ENCODE measurements at places on chromosomes 16 and 17.

- peak; percentile 60 for DNase-seq
These were observed at the start of gene TMEM220 for GRCh38 chr17:10729334-10730193. TSS of gene TMEM220 (minus strand) at chr17:10730023. CDS start at chr17:10729851, 172 bp downstream.

GRCh38 chr17:34252444-34253138 is 2.5 kb upstream of the CCL2 start:
- no peak for DNase-seq

GRCh38 chr17:21089933-21090901 is 36.5 kb upstream of the DHRS7B start:
- DNase-seq, result no peak

- no peak for DNase-seq
These were observed 6.2 kb upstream of the ETV4 start for GRCh38 chr17:43552229-43552837.

DNA sequence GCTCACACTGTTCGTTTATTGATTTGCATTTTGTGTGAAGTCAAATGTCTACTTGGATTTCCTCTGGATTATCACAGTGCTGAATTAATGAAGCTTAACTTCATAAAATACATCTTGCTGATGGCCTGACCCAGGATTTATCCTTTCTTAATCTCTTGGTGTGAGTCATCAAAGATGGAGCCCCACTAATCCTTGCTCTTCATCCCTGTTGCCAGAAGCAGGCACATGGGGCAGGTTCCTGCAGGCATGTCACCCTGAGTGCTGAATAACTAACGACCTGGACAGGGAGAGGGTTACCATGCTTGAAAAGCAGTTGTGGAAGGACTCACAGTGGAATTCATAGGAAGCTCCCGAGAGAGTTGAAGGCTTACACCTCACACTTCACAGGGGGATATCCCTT is 56.0 kb upstream of the FA2H start:
- no peak for DNase-seq

- no peak for DNase-seq
These were observed 7.8 kb upstream of the SSTR2 start for GRCh38 chr17:73156887-73157520.

GRCh38 chr17:54749157-54749556 is 151.5 kb upstream of the TOM1L1 start:
- no peak for DNase-seq

- peak; percentile 99 for DNase-seq
These were observed 170.7 kb downstream of the CYB561 start for GRCh38 chr17:63275318-63275970.

DNA sequence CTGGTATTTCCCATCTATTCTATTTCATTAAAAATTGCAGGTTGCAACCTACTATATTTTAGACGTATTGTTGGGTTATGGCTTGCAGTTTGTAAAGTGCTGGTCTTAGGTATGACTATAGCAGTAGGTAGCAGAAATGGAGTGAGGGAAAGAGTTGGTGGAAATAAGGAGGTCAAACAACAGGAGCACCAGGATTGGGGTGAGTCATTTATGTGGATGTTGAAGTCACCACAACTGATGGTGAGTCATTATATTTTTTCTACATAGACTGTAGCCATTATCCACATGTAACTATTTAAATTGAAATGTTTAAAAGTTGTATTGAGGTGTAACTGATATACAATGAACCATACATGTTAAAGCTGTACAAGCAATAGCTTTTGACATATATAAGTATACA is 25.0 kb upstream of the HS3ST3A1 start:
- DNase-seq, result peak; percentile 80

DNA sequence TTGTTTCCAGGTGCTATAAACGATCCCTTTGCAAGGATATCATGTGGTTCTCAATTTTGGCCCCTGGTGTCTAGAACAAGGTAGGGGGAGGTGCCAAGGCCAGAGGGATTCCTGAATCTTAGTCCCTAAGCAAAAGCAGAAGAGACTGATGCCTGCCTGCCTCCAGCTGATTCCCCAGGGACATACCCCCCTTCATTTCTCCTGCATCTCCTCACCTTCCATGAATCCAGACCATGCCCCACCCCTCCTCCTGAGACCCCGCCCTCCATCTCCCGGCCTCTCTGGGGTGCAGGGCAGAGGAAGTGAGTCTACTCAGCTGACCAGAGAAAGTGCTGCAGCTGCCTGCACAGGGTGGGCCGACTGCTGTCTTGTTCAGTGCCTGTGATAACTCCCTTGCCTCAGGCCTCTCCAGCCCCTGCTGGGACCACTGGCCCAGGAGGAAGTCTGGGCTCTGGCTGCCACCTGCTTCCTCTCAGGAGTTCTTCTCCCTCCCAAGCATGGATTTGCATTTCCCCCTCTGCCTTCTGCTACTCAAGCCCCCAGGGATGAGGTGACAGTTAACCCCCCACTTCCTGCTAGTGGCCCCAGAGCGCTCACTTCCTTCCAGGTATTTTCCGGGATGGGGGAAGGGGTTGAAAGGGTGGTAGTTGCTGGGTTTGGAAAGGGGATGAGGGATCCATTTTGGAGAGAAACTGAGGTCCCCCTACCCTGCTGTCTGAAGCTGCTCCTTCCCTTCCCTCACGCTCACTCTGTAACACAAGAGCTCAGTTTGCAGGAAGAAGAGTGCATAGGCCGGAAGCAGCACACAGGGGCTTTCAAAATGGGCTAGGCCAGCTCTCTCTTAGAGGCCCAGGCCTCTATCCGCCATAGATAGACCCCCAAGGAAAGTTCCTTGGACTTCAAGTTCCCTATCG is 10.5 kb upstream of the TSPOAP1 start:
- no peak for DNase-seq

DNA sequence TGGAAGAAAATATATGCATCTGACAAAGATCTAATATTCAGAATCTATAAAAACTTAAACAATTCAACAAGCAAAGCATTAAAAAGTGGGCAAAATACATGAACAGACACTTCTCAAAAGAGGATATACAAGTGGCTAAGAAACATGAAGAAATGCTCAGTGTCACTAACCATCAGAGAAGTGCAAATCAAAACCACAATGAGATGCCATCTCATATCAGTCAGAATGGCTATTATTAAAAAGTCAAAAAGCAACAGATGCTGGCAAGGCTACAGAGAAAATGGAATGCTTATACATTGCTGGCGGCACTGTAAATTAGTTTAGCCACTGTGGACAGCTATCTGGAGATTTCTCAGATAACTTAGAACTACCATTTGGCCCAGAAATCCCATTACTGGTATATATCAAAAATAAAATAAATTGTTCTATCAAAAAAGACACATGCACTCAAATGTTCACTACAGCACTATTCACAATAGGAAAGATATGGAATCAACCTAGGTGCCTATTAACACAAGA is 179.5 kb downstream of the PCTP start:
- no peak for DNase-seq

GRCh38 chr16:88130681-88131080 is 179.4 kb downstream of the BANP start:
- no peak for DNase-seq

DNA sequence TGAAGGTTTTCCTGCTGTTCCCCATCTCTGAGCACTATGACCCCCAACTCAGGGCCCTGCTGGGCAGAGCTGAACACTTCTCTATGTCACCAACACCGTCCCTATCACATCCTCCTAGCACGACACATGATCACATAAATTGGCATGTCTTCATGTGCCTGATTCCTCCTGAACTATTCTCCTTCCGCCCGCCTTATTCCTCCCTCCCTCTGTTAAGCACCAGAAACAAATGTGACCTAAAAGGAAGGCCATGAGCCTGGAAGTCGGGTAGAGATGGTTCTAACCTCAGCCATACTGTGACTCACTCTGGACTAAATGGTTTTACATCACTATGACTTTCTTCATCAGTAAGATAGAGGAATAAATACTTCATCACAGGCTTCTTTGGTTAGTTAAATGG is 80.8 kb upstream of the DYNLRB2 start:
- no peak for DNase-seq

- no peak for DNase-seq
These were observed 55.0 kb upstream of the ATP2A3 start for GRCh38 chr17:4019275-4019674.

- peak; percentile 94 for DNase-seq
These were observed 14.0 kb downstream of the COPZ2 start for GRCh38 chr17:48023400-48024148.

DNA sequence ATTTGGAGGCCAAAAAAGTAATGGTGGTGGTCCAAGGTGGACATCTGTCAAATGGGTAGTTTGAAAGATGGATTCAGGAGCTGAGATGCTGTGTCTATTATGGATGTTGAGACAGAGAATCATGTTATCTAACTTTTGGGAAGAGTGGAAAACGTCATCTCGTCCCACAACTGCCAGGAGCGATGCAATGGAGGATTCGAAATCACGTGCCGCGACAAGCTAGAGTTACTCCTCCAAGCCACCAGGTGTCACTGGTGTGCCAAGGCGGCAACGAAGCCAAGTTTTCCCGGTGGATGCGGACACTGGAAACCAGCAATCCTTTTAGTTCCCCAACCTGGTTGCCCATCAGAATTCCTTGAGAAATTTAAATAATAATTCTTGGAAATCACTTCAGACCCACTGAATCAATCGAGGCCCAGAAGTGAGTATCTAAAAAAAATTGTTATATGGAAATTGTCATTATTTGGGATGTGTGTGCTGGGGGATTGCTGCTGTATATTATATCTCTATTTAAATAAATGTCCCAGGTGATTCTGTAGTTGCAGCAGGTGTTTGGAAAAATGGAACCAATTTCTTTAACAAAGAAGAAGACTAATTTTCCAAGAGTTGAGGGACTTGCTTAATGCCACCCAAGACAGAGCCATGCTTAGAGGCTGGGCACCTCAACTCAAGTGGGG is 206.1 kb downstream of the HAPSTR1 start:
- peak; percentile 14 for DNase-seq

- no peak for DNase-seq
These were observed 58.8 kb downstream of the USP10 start for GRCh38 chr16:84758627-84759026.

DNA sequence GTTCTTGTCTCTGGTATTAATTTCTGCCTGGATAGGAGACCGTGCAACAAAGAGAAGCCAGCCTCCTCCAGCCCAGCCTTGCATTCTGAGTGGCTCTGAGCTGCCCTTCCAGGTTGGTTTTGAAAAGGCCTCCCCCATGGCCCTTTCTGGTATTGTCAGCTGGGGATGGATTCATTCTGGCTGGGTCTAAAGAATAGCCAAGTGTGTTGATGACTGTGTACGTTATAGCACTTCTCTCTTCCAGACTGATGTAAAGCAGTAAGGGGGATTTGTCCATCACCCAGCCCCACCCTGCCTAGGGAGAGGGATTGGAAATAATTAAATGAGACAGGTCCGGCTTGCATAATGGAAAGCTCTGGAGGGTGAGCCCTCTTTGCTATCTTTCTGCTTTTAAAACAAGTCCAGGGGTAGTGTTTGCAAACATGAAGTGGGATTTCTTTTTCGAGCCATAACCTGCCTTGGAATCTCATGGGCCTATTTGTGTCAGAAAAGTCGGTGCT is 146.4 kb downstream of the MSI2 start:
- no peak for DNase-seq

- DNase-seq, result no peak
These were observed 6.2 kb downstream of the RARA start for GRCh38 chr17:40315206-40315605.

DNA sequence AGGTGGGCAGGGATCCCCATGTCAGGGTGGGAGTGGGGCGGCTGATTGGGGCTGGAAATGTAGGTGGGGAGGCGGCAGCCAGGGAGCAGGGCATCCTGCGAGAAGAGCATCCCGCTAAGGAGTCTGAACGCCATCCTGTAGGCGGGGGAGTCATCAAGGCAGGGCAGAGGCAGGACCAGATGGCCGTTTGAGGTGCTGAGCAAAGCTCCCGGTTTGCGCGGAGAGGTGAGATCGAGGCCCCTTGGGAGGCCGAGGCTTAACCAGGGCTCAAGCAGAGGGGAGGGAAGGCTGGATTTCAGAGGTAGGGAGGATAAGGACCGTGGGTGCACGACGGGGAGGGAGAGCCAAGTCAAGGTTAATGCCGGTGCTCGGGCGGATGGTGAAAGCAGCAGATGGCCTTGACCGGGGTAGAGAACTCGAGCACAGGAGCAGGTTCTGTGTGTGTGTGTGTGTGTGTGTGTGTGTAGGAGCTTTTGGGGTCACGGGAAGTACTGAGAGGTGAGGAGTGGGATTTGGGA is 472 bp upstream of the NME2 start:
- DNase-seq, result no peak

- peak; percentile 92 for DNase-seq
These were observed 119.2 kb upstream of the CACNG5 start for GRCh38 chr17:66715745-66716156.

- DNase-seq, result no peak
These were observed 58.1 kb downstream of the C16orf78 start for GRCh38 chr16:49431591-49432290.

DNA sequence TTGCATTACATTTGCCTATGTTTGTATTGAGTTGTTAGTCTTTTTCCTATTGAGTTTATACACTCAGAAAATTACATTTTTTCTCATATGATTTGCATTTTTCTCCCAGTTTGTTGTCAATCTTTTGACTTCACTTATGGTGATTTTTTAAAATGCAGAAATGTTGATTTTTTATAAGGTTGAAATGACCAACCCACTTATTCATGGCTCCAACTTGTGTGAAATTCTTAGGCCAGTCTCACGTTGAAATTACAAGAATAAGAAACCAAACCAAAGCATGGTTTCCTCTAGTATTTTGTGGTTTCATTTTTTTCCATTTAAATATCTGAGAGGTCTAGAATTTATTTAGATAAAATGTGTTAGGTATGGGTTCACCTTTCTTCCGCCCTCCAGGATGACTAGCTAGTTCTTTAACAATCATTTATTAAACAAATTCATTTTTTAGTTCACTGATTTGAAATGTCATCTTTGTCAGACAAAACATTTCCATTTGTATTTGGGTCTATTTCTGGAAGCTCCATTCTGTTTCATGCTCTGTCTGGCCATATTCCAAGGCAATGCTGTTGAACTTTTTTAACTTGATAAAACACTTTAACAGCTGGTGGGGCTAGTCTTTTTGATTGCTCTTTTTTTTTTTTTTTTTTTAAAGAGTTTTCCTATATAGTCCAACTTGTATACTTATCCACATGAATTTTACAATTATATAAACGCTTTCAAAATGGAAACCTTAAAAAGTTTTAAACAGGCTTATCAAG is 40.0 kb downstream of the FAM20A start:
- DNase-seq, result no peak

- no peak for DNase-seq
These were observed 430 bp downstream of the BCAS3 start for GRCh38 chr17:60678118-60678444.

GRCh38 chr17:39199820-39200069 is 338 bp upstream of the RPL19 start:
- peak; percentile 86 for DNase-seq

- no peak for DNase-seq
These were observed 826.8 kb upstream of the KIF2B start for GRCh38 chr17:52995881-52996280.

All from PC-3 (cell line).